Hepatocyte (in vitro differentiated cells): ENCODE measurements at places on chromosomes 2 and 18. TPM values are rescaled to one million over a fixed set of nuclear protein-coding genes. Genes with fewer than 3 reads are reported as not detected.

The DSEL gene
- 15.7 and 18.9 TPM in 2 replicates for total RNA-seq

GRCh38 chr2:177746358-177746757 is 326.2 kb downstream of the PDE11A start:
- no peak for DNase-seq

GRCh38 chr2:3223080-3223923 is 154.3 kb downstream of the EIPR1 start:
- DNase-seq = no peak

DNA sequence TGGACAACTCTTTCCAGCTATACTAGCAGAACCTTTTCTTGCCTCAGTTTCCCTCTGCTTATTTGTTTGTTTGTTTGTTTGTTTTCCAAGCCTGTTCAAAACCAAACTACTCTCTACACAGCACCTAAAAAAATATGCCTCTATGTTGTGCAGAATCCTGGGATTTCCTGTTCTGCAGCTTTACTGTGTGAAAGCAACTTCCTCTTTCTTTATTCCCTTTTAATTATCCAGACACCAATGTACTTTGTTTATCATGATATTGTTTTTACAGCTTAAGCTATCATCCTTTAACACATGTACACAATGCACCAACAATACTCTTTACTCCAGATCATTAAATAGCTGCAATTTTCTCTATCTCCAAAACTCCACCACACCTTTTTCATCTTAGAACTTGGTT is 259.5 kb downstream of the EPHA4 start:
- no peak for DNase-seq

- DNase-seq = no peak
Measured at GRCh38 chr2:156118753-156119416, 213.6 kb downstream of the NR4A2 start.

The PAIP2B gene
- total RNA-seq = 4.4 and 4.8 TPM in 2 replicates

The PMAIP1 gene
- 7.7 and 8.5 TPM in 2 replicates for total RNA-seq

GRCh38 chr2:2320486-2321199 is 10.4 kb downstream of the MYT1L start:
- DNase-seq = no peak

The DPP4 gene
- total RNA-seq = 218 and 256 TPM in 2 replicates

- DNase-seq = no peak
Measured at GRCh38 chr2:59919579-59919978, 633.9 kb downstream of the BCL11A start.

DNA sequence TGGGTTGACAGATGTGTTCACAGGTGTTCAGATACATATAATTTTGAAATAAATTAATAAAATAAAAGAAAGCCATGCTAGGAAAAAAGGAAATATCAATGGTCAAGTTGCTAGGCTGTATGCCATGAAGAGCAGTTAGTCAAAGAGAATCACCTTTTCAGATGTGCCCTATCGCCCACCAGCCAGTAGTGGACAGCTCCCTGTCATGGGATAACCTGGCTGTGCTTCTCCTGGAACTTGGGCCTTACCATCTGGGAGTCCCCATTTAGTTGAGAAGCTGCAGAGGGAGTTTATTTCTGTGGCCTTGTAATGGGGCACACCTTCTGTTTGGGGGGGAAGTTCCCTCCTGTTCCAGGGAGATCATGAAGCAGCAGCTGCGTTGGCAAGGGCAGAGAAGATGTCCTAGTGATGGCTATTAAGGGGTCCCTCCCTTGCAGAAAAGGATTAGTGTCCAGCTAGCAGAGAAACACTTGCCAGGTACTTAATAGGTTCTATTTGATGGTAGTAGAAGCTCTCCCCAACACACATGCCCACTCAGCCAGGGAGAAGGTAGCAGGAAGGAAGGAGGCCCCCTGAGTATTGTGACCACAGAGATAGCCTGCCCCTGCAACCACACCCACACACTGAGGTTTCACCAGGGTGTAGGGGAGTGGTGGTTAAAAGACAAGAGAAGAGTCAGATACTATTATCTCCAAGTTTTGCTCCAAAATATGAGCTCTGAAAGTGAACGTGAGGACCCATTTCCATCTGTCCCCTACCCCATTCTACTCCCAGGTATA is 117.7 kb downstream of the B3GNT2 start:
- DNase-seq = no peak

GRCh38 chr2:171317492-171318125 is 116.2 kb downstream of the METTL8 start:
- DNase-seq = no peak

DNA sequence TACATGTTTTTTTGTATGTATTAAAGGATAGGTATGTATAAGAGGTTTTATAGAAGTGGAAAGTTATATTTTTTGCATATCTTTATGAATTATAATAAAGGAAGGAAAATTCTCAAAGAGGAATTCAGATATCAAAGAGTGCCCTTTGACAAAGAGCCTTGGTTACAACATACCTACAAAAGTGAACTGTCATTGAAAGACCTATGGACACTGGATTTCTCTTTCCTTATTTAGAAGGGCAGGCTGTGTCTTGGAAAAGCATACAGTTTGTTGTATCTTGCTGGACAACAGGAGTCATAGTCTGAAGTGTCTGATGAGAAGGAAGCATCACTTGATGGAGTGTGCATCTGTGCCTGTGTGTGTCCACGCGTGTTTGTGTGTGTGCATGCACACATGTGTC is 15.2 kb downstream of the UGT1A10 start:
- no peak for DNase-seq

The RNF144A gene
- 8.3 and 10.1 TPM in 2 replicates for total RNA-seq

GRCh38 chr18:6878556-6879297 is 149.2 kb downstream of the ARHGAP28 start:
- no peak for DNase-seq

GRCh38 chr2:88865801-88866371 is 174.4 kb downstream of the RPIA start:
- no peak for DNase-seq

GRCh38 chr2:113977660-113978523 is 88.0 kb downstream of the ACTR3 start:
- peak; percentile 68 for DNase-seq

The AMER3 gene
- 1.00 and 1.4 TPM in 2 replicates for total RNA-seq

DNA sequence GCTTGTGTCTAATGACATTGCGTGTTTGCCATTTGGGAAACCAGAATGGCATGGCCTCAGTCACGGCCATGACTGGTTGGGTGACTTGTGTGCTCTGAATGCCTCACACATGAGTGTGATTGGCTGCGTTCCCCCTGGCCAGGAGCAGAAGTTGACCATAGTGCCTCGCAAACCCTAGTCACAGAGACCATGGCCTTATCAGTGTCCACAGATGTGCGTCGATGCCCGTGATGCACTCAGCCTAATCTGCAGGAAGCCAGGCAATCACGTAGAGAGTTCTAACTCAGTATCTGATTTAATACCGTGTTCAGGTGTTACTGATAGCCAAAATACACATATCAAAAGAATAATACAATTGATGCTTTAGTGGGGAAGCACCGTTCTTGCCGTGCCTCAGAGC is 64.0 kb downstream of the BOLA3 start:
- no peak for DNase-seq

DNA sequence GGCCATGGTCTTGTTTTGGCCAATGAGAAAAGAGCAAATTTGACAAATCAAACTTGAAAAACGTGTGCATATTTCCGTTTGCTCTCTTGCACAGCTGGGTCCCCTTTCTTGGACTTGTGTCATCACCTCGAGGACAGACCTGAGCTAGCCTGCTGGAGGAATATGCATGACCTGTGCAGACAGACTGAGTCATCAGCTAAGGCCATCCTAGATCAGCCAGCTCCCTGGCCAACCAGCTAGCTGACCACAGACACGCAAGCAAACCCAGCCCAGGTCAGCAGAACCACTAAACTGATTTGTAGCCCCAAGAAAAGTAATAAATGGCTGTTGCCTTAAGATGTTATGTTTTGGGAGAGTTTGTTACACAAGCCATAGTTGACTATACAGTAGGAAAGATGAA is 61.3 kb upstream of the PAX3 start:
- no peak for DNase-seq

DNA sequence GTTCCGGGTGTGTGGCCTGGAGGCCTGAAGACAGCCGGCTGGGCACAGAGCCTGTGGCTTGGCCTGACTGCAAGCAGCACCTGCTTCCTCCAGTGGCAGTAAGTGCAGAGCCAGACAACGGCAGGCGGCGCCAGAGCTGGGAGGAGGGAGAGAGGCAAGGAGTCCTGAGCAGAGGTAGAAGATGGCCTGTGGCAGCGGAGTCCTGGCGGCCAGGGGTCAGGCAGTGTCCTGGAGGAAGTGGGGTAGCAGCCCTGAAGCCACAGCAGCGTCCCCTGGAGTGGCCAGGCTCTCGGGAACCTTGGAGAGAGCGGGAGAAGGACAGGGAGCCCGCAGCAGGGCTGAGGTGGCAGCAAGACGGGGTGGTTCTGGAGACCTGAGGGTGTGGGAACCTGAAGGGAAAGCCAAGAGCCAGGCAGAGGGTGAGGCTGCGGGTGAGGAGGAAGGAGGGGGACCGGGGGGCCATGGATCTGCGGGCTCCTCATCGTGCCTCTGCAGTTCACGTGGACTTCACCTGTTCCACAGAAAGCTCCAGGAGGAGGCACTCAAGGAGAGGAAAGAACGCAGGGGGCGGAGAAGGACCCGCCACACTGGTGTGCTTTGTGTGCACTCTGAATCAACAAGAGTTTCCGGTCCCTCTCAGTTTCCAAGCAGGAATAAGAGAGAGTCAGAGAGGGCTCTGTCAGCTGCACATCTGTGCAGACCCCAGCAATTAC is 85.9 kb downstream of the USP40 start:
- DNase-seq = no peak

The SCN2A gene
- total RNA-seq = 2.9 and 5.3 TPM in 2 replicates

GRCh38 chr2:233856184-233856583 is 1.8 kb upstream of the HJURP start:
- no peak for DNase-seq

DNA sequence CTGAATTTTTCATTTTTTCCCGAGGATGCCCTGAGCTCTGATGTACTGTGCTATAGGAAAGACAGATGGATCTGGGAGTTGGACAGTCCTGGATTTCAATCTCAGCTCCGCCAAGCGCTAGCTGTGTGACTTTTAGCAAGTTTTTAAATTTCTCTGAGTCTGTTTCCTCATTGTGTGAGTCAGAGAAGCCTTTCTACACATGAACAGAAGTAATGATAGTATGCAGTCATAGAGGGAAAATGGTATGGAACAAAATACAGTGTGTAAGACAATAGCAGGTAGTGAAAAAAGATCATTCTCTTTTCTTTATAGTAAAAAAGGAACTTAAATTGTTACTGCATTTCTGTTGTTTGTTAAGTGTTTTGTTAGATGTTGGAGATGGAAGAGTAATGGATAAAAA is 52.4 kb upstream of the PPM1B start:
- DNase-seq = no peak

The TRABD2A gene
- total RNA-seq = 2.2 and 4.1 TPM in 2 replicates

The UGT1A4 gene
- total RNA-seq = not detected in 2 replicates

- DNase-seq = peak; percentile 34
Measured at GRCh38 chr2:119387381-119388129, 20.8 kb downstream of the DBI start.

DNA sequence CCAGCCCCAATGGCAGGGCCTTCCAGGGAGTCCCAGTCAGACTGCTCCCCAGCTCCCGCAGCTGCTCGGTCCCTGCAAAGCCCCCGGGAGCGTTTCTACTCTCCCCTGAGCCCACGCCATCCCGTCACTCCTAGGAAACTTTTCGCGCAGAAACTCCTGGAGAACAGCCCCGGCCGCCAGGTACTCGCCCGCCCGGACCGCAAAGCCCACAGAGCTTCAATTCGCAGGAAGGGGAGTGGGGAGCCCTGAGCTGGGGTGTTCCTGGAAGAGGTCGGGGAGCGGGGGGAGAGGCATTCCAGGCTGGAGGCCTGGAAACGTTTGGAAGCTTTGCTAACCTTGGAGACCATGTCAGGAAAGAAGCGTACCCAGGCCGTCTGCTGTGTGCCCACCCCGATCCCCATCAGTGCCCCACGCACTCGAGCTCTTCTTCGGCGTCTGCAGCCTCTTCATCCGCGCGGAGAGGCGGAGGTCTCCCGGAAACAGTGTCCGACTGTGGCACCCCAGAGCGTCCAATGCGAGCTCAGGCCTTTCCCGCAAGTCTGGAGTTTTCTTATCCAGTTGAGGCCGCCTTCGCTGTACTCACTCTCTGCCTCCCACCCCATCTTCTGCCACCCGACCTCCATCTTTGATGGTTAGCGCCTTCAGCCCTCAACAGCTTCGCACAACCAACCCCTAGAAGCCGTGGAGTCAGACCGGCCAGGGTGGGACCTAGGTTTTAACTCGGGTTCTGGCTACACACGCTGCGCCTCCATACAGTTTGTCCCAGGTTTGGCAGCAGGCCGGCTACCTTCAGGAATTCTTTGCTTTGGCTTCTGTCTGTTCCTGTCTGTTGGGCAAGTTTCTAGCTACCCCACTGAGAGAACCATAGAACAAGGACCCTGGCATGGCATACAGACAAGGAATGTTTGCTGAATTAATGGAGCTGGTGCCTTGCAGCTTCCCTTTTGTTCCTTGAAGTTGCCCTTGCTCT is 3.7 kb downstream of the PCGF1 start:
- DNase-seq = no peak

DNA sequence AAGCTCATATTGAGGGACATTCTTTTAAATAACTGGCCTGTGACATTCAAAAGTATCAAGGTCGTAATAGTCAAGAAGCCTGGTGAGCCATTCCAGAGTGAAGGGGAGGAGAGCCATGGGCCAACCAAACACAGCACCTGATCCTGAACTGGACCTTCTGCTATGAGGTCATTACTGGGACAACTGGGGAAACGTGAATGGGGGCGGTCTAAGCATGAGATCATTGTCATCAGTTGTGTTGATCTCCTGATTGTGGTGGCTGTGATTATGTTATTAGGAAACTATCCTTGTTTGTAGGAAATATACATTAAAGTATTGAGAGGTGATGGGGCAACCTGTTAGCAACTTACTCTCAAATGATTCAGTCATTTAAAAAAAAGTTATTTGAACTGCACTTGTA is 79.3 kb downstream of the FBXO15 start:
- no peak for DNase-seq

The TDRD15 gene
- 0.07 and 0.08 TPM in 2 replicates for total RNA-seq

GRCh38 chr2:40716879-40717278 is 265.0 kb upstream of the SLC8A1 start:
- DNase-seq = peak; percentile 4

DNA sequence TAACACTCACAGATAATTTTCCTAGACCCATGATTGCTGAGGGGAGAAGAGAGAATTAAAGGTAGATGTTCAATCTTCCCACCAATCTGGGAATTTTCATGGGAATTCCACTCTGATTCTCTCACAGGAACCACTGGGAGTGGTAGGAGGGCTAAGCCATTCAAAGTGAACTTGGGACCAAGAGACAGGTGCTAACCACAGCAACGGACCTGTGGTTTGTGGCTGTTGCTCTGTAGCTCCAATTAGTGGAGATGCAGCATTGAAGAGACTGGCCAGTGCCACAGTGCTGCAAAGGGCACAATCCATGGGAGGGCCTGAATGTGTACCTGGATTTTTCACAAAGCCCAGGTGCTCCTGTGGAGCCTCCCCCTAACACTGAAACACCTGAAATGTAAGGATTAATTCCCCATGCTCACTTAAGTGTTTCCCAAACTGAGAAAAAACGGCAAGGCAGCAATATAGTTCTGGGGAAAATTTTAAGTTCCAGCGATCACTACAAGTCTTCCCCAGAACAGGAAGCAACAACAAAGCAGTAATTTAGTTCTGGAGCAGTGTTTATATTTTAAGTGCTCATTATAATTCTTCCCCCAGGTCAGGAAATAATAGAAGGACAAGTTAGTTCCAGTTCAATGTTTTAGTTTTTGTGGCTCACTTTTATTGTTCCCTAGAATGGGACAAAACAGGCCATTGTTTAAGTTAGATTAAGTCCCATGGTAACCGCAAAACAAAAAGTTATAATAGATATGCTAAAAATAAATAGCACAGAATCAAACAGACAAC is 1045.8 kb downstream of the CNTNAP5 start:
- no peak for DNase-seq

GRCh38 chr2:10220902-10221391 is 81.8 kb upstream of the HPCAL1 start:
- no peak for DNase-seq

GRCh38 chr2:222256250-222256649 is 42.5 kb downstream of the PAX3 start:
- no peak for DNase-seq
